ENCODE measurements at places on chromosomes 5 and 9. TPM values are rescaled to one million over a fixed set of nuclear protein-coding genes. Genes with fewer than 3 reads are reported as not detected.

Gene ZFYVE16
- total RNA-seq: 14.3 TPM

Gene CA9
- total RNA-seq: 8.9 TPM

Gene NTMT1
- 91.1 TPM for total RNA-seq

Gene SPINK7
- not detected for total RNA-seq

Gene PDZD2
- 0.65 TPM for total RNA-seq

Gene PCAT7
- 0.72 TPM for total RNA-seq

Gene MAMDC2
- 0.34 TPM for total RNA-seq

Gene FOXD4L6
- total RNA-seq: not detected

All from A549 treated with dexamethasone at 1 μM for 4 hours (cell line).